ENCODE measurements at places on chromosomes 13 and 19.

- DNase-seq = no peak
These were observed 401 bp upstream of the ZNF765 start for GRCh38 chr19:53394522-53394973.

DNA sequence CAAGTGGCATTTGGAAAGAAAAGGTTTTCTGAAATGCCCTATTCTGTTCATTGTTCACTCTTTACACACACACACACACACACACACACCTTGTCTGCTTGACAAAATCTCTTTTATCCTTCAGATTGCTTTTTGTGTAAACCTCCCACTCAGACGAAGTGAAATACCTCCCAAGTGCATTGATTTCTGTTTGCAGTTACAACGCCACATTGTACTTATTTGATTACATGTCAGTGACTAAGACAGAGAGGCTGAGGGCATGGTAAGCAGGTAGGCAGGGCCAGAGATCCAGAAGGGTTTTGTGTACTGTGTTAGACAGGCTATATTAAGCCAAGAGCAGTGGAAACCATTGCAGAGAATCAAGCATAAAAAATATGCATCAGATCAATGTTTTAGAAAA is 561.8 kb downstream of the GPC6 start:
- no peak for DNase-seq

DNA sequence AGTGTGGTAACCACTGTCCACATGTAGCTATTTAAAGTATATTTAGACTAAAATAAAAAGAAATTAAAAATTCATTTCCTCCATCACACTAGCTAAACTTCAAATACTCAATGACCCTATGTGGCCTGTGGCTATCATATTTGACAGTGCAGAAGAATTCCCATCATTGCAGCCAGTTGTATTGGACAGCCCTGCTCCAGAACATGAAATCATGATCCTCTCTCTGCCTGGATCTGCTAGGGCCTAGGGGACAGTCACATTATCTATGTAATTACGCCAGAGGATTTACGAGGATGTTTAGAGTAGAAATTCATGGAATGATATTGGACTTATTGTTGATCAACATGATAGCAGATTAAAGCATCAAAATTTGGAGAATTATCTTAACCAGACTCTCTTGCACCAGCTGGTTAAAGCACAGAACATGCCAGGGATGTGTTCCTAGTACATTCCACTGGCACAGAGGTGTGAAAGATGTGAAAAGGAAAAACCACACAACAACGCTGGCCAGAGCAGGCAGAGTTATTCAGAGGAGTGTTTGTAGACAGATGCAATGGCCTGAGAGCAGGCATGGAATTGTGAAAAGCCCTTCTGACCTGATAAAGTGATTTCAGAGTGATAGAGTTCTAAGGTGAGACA is 108.9 kb upstream of the STARD13 start:
- DNase-seq = no peak

GRCh38 chr19:39531834-39532232 is 819 bp downstream of the EID2B start:
- no peak for DNase-seq

GRCh38 chr13:112516218-112516617 is 71.7 kb downstream of the TUBGCP3 start:
- DNase-seq = no peak

GRCh38 chr13:82797876-82798275 is 1084.4 kb downstream of the SLITRK1 start:
- no peak for DNase-seq

GRCh38 chr13:79490326-79490725 is 9.4 kb downstream of the NDFIP2 start:
- DNase-seq = no peak

DNA sequence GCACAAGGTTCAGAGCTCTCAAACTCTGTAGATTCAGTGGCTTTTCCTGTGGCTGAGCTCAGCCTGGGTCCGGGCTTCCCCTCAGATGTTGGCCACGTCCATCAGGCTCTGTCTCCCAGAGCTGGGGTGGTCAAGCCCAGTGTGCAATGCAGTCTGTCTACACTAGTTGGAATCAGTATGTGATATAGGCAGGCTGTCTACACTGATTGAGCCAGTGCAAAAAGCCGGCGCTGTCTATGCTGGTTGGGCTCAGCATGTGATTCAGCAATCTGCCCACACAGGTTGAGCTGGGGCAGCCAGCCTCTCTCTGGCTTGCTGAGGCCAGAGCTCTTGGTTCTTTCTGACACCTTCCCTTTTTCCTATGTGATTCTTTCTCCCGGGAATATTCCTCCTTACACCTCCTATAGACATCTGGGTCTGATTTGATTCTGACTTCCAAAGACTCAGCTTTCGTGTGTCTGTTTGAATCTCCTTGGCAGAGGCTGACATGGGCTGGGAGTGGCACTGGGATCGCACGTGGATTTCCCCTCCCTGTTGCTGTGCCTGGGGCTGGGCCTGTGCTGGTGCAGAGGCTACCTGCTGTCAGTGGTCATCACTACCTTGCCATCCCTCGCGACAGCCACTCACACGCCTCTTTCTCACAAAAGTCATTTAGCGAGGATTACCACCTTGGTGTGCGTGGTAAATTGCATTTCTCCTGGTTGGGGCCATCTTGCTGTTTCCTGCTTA is 9.3 kb downstream of the CHST8 start:
- no peak for DNase-seq

- DNase-seq = no peak
These were observed 748 bp upstream of the SIGLEC8 start for GRCh38 chr19:51458899-51459505.

DNA sequence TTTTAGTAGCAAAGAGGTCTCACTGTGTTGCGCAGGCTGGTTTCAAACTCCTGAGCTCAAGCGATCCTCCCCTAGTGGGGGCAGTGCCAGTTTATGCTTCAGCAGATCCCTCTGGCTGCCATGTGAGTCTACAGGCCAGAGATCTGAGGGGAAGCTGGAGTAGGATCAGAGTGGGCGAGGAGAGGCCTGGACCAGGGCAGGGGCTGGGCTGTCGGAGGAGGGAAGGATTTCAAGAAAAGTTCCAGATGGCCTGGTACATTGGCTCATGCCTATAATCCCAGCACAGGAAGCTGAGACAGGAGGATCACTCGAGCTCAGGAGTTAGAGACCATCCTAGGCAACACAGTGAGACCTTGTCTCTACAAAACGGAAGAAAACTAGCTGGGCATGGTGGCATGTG is 9.8 kb downstream of the DHX34 start:
- DNase-seq = no peak

GRCh38 chr13:45851171-45851921 is at the start of gene SIAH3:
TSS of gene SIAH3 (minus strand) at chr13:45851753. CDS start at chr13:45851629, 124 bp downstream.
- no peak for DNase-seq

- DNase-seq = no peak
These were observed 264.2 kb upstream of the EDNRB start for GRCh38 chr13:78182813-78183212.

GRCh38 chr19:35911173-35911572 is 3.1 kb upstream of the TYROBP start:
- DNase-seq = no peak

- no peak for DNase-seq
These were observed 8.9 kb upstream of the OR1I1 start for GRCh38 chr19:15072930-15073647.

DNA sequence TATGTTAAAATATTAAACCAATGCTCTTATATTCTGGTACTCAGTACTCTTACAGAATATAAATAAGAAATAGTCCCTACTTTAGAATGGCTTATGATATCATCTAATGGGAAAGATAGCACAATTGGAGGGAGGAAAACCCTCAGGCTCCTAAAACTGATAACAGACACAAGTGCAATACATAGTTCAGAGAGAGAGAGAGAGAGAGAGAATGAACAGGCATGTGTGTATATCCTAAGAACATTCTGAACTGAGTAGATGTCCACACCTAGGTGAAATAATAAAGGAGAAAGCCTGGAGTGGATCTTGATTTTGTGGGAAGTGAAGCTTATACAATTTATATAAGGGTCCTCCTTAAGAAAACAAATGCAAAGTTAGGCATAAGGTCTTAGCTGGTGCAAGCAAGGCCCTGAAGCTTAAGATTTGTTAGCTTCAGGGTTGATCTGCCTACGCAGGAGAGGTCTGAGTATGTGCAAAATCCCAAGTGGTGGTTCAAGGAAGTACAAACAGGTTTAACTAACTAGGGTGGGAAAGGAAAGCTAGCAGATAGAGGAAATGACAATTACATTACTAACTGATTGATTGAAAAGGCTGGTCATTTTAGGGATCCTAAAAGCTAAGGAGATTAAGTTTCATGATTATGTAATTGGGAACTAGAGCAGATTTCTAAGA is 53.3 kb downstream of the SOX21 start:
- DNase-seq = no peak

- peak; percentile 18 for DNase-seq
These were observed 18.5 kb upstream of the POP4 start for GRCh38 chr19:29587518-29587986.

DNA sequence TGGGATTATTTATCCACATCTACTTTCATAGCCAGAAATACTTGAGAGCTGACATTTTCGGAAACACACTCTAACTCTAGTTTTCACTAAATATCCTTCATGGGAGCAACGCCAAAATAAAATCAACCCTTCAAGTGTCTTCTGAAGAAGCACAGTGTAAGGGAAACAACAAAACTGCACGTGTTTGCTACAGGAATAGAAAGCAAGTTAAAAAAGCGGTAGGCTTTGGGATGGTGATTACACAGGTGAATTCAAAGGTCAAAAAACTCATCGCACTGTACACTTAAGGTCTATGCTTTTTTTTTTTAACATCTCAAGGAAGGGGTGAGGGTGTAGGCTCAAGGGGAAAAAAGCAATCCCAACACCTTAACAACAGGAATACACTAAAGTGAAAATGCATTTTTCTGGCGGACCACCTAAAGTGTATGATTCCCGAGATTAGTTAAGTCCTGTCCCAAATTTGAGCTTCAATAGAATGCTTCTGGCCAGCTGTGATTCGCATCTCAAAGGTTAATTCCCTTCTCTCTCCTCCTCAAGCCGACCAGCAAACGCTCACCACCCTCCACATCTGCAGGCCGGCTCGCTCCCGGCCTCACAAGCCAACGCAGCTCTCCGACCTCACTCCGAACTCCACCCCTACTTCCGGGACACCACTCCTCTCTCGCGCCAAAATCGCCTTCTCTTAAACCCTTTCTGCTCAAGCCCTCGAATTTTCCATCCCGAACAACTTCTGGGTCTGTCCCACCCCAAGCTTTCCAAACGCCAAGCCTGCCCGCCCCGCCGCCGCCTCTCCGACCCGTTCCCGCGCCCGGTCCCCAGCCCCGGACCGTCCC is 1.1 kb downstream of the ARGLU1 start:
- no peak for DNase-seq

- no peak for DNase-seq
These were observed 19.0 kb downstream of the KCTD15 start for GRCh38 chr19:33815380-33816340.

DNA sequence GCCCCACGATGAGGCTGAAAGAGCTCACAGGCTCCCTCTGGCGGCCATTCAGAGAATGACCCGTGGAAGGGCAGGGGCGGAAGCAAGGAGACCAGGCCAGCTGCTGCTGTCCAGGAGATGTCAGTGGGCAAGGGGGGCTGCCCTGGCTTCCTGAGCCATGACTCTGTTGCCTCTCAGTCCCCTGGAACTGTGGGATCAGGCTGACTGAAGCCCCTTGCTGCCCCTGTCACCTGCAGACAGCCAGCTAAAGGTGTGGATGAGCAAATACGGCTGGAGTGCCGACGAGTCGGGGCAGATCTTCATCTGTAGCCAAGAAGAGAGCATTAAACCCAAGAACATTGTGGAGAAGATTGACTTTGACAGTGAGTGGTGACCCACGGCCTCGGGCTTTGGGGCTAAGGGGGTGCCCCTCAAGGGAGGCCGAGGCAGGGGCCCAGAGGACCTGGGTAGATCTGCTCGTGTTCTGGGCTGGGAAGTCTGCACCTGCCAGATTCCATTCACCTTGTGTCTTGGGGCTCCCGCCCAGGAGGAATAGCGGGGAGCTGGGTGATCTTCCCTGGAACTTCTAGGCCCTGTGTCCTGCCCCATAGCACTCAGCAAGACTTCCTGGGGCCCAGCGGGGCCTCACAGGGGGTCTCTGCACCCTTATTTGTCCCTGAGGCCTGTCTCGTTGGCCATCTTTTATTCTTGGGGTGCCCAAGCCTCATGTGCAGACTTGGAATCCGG is 12.5 kb upstream of the ACTN4 start:
- DNase-seq = peak; percentile 51

DNA sequence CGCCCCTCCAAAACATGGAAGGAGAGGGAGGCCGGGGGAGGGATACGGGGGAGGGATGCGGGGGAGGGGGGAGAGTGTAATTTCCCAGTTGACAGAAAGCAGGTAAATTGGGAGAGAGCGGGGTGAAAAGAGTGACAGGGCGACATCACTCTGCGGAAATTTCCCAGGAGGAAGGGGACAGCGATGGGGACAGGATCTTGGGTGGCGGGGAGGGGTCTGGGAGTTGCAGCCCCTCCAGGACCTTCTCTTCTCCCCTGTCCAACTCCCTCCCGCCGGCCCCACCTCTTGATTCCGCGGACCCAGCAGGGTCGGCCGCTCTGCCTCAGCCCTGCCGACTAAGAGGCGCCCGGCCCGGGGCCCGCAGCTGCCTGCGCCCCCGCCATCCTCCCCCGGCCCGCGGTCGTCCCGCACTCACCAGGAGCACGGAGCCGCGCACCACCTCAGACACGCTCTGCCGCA is 108.0 kb upstream of the DOCK9 start:
- no peak for DNase-seq

DNA sequence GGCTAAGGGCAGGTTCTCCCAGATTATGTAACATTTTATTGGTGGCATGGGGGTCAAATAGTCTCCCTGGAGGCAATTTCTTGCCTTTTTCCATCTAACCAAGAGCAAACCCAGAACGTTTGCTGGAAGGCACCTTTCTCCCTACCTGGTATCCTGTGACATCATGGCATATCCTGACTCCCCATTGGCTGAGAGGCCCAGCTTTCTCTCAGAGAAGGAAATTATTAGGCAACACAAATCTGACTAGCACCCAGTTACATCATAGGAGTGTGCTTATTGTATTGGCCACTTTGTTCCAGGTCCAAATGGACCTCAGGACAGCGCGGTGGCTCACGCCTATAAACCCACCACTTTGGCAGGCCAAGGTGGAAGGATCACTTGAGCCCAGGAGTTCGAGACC is 13.0 kb downstream of the NTN5 start:
- DNase-seq = no peak

GRCh38 chr19:6779206-6779605 is 6.7 kb downstream of the VAV1 start:
- no peak for DNase-seq

GRCh38 chr13:100163375-100163774 is 74.5 kb downstream of the PCCA start:
- no peak for DNase-seq

DNA sequence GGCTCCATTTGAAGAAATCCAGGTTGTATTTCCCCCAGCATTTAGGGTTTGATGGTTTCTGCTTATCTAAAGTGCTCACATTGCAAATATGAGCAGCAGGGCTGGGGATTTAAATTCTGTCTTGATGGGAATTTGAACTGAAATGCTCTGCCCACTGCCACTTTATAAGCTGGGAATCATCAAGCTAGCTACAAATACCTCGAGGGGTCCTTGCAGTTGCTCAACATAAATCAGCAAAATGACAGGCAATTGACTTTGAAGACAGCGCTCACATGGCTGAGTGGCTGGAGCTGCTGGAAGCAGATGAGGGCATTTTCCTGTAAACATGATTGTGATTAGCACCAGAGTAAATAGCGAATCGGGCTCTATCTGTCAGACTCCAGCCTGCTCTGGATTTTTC is 39.4 kb upstream of the MEDAG start:
- no peak for DNase-seq

- no peak for DNase-seq
These were observed 5.9 kb downstream of the POLR2E start for GRCh38 chr19:1089126-1089771.

GRCh38 chr13:23771552-23771951 is 117.6 kb downstream of the MIPEP start:
- no peak for DNase-seq
